ENCODE measurements at places on chromosomes 7 and 10. TPM values are rescaled to one million over a fixed set of nuclear protein-coding genes. Genes with fewer than 3 reads are reported as not detected.

The WNT8B gene
- not detected for total RNA-seq

The HTR5A gene
- total RNA-seq: not detected

The ZNF467 gene
- total RNA-seq: 0.95 TPM

The PVRIG gene
- total RNA-seq: not detected

The PHYHIPL gene
- not detected for total RNA-seq

The ERVW-1 gene
- not detected for total RNA-seq

The ADRA2A gene
- not detected for total RNA-seq

The SFRP4 gene
- 0.32 TPM for total RNA-seq

The SAP25 gene
- total RNA-seq: not detected

All from bronchial smooth muscle cell (primary cell).